Activated CD8-positive, alpha-beta memory T cell treated with anti-CD3 and anti-CD28 coated beads, Interleukin-2, amount 10 ng/mL, durations not matched to agents 7 days and 5 days (primary cell): ENCODE measurements at places on chromosomes 6 and 20.
A peak's percentile ranks its signal among the peaks of the same experiment; 100 is the strongest.

- DNase-seq: no peak
Observed at GRCh38 chr20:3635346-3635745, 27.9 kb downstream of the GFRA4 start.

DNA sequence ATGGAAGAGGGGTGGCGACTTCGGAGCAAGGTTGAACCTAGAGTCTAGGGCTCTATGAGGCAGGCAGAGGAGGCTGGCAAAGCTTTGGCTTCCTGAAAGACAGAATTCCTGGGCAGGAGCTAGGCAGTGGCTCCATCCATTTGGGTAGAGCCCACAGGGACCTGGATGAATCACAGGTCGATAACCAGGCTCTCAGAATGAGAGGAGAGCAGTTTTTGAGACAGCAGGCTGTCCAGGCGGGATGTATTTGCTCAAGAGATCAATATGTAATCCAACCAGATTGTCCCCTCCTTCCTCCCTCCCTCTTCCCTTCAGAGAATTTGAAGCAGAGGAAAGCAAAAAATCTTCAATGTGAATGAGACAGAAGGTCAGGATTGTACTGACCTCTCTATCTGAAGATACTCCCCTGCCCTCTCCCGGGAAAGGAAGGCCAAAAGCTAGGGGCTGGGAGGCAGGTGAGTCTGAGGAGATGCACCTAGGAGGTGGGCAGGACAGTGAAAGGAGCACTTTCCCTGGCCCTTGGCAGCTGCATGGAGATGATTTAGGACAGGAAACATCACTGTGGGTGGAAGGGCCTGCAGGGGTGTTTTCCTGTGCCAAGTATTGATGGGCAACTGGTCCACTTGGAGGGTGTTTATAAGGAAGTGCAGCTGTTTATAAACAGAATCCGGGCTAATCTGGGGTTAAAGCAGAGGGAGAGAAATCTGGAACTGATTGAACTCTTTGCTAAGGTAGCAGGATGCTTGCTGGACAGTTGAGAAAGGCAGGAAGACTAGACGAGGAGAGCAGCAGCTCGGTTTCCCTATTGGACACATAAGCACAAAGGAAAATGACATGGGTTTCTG is 212.4 kb upstream of the LRFN2 start:
- no peak for DNase-seq

DNA sequence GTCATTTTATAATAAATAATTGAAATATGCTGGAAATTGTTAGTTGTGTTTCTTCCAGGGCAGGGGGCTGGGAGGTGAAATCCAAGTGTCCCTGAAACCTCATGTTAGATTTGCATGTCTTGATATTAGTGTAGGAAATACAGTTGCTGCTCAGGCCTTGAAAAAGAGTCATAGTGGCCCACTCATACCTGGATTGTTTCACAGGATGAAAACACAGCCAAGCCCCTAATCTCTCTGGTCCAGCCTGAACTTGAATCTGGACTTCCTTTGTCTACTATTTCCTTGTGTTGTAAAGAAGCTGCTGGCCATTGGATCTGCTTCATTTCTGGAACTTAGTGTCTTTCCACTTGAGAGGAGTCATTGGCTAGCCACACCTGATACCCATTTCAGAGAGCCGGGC is 108.8 kb upstream of the JARID2 start:
- DNase-seq: no peak

DNA sequence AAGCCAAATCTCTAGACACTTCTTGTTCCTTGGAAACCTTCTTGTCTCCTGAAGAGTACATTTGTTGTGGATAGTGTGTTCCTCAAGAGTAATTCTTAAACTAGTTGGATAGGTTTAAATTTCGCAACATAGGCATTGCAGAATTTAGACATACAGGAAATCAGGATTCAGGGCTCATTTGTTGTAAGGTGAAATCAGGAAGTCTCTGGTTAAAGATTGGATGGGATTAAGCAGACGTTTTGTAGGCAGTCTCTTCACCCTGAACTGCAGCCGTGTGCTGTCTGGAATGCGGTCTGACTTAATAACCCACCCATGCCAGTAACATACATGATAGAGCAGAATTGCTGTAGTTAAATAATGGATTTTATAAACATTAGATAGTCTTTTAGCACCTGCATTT is 21.7 kb downstream of the HIVEP1 start:
- DNase-seq: no peak

DNA sequence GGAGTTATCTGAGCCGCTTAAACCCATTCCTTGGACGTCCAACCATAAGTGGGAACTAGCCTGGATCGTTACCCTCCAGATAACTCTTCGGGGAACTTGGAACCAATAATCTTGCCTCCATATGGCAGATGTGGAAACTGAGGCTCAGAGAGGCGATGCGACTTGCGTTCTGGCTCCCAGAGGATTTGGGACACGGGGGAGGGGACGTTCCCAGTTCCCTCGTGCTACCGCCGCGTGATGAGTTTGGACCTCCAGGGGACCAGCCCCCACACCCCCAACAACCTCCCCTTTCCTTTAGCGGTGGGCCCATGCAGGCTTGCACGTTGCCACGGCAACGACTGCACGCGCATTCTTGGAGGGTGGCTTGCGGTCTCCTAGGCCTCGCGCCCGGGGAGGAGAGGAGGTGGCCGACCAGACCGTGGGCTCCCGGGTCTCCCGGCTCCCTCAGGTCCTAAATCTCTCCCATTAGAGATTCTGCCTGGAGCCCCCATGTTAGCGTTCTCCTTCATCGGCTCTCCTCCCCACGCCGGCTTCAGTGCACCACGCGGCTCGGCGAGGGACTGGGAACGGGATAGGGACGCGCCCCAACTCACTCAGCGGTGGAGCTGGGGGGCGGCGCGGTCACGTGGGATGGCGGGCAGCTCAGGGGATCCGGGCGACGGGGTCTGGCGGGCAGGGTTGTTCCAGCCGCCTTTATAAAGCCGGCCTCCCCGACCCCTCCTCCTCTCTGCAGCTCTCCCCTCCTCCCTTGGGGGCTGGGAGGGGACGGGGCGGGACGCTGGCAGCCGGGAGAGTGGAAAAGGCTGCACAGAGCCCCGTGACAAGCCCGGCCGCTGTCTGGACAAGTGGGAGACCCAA is at the start of gene PLTP:
TSS of gene PLTP (minus strand) at position 670 of the 858 bp plus-strand sequence. CDS start 703 bp downstream, outside the sequence.
- peak; percentile 59 for DNase-seq

DNA sequence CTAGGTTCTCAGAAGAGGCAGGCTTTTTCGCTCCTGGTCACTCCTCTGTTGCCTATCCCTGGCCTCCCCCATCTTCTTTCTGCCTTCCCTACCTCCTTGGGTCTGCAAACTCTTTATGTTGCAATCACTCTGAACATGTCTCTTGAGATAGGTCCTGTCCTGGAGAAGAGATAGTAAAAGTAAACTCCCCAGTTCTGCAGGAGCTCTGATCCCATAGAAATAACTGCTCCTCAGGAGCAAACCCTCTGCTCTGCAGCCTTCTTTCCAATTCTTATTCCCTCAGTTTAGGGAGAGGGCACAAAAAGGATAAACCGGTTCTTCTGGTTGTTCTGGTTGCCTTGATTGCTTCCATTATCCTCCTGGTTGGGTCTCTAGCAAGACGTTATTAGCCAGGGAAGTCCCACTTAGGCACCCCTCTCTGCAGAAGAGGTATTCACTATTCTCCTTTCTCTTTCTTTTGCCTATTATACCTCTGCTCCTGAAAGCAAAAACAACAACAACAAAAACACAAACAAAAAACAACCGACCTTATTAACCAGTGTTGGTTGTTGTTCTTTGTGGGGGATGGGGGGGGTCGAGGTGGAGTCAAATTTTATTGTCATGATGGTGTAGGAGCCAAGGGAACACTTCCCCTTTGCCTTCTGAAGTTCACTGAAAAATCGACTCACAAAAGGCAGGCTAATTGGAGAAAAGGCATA is 973 bp downstream of the TRIM38 start:
- DNase-seq: no peak

- DNase-seq: peak; percentile 81
Observed at GRCh38 chr20:57346477-57346876, 4.6 kb upstream of the RAE1 start.

DNA sequence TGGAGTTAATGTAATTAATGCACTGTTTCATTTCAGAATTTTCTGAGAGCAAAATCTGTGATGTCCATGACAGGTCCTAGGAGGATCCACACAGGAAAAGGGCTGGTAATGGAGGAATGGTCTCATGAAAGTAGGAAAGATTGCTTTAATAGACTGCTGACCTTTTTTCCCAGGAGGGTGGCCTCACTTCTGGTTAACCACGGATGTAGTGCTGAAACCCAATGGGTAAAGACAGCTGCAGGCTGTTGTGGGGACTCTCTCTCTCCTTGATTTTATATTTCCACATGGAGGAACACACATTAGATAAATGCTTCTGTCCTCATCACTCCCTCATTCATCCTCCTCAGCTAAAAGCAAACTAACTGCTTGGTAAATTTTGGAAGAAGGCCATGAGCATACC is 23.6 kb upstream of the RIPOR2 start:
- no peak for DNase-seq

GRCh38 chr20:24522452-24523330 is 53.3 kb downstream of the SYNDIG1 start:
- peak; percentile 16 for DNase-seq

- no peak for DNase-seq
Observed at GRCh38 chr20:19024296-19025035, 188.0 kb upstream of the SLC24A3 start.

DNA sequence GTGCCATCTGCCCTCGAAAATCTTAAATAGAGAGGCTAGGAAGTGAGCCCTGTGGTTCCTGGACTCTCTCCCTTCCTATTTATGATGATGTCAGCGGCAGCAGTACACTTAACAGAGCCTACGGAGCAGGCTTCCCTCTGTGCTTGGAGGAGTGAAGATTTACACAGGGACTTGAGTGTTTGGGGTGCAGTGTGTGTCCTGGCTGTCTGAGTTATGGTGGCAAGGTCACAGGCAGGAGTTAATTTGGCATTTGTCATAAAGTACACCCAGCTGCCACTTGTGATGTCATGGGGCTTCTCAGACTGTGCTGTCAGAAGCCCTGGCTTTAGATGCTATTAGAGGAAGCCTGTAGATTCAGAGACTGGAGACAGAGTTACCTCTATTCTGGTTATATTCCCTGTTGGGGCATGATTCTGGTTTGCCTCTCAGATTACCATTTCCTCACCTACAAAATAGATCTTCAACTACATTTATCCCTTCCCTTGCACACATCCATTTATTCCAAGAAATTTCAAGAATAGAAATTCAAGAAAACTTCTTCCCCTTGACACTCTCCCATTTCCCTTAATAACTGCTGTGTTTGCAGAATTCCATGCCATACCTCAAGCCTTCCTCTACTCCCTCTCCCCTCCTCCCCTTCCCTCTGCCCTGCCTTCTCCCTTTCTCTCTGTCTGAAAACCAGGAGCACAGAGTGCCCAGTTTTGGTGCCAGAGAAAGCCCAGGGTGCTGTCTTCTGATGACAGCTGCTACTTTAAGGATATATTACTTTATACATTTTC is 72.1 kb downstream of the SLC24A3 start:
- DNase-seq: no peak

GRCh38 chr6:168381726-168382458 is 59.1 kb upstream of the SMOC2 start:
- DNase-seq: no peak

DNA sequence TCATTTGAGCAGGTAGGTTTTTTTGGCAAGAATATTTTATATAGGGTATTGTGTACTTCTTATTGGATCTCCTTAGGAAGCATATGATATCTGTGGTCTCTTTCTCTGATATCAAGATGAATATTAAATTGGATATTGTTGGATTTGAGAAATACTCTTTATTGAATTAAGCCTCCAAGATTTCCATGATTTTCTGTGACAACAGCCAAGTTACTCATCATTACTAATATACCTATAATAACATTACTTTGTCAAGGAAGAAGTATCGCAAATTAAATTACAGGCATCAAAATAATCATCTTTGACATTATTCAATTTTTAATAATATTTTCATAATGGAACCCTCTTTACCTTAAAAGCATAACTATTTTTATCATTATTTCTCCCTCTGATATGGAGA is 86.5 kb downstream of the TMEM200A start:
- DNase-seq: no peak

- DNase-seq: no peak
Observed at GRCh38 chr6:131286469-131287040, 151.3 kb downstream of the AKAP7 start.

DNA sequence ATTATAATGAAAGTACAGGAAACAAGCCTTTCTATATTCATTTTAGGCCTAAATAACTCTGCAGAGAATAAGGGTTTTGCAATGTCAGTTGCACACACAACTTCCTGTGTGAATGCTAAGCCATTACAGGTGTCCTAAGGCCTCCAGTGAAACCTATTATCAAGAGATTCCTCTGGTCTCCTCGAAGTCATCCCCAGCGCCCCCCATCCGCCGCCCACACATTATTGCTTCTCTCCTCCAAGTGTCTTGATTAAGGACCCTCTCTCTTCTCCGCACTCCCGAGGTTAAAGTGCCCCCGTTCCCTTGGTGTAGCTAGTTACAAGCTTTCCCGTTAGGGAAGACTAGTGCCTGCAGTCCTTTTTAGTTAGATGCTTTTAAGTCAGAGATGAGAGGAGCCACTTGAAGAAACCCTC is 1.3 kb downstream of the HIVEP2 start:
- peak; percentile 67 for DNase-seq

DNA sequence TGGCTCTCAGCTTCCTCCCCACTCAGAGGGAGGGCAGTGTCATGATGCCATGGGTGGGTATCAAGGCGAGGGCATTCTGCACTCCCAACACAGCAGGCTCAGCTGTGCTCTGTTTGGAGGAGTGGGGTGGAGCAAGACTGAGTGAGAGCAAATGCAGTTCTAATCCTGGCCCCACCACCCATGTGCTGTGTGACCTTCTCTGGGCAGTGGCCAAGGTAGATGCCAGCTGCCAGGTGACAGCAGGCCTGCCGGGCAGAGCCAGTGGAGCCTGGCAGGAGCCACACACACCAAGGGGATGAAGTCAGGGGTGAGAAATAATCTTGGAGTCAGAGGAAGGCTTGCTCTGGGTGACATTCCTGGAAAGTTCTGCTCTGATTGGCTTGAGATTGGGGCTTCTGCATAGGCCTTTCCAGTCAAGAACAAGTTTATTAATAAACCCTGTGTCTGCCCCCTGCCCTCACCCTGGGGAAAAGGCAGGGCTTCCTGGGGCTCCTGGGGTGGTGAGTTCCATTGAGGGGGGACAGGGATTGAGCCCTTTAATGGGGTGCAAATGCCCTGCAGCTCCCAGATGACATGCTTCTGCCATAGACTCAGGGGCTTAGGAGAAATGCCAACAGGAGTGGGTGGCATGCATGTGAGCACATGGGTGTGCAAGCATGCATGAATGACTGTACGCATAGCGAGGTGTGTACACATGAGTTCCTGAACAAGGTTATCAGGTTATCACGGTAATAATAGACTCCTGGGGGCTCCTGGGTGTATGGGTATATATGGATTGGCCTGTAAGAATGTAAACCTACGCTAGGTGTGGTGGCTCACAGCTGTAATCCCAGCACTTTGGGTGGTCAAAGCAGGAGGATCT is 134.2 kb downstream of the MRPL14 start:
- no peak for DNase-seq
